ENCODE measurements at places on chromosomes 3 and 15. TPM values are rescaled to one million over a fixed set of nuclear protein-coding genes. Genes with fewer than 3 reads are reported as not detected.

- H3K4me3 ChIP-seq = no peak overlapping the region
- H3K4me1 ChIP-seq = no peaks in the 10 kb centered on the region
- no peaks in the 10 kb centered on the region for H3K36me3 ChIP-seq
Measured at GRCh38 chr3:112611752-112612515, 29.0 kb downstream of the CCDC80 start.

DNA sequence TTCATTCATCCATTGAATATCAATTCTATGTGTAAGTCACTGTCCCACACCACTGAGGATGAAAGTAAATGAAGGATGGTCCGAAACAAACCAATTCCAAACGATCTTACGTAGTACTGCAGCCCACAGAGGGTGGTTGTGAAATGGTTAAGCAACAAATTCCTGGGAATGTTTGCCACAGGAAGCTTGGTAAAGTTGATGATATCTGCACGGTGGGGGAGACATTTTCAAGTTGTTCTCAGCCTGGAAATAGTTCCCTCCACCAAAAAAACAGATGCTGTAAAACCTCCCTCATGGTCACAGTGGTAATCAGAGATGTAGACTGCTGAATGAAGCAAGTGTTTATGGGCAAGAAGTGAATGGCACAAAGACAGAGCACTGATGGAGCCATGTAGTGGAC is 35.9 kb upstream of the BNC1 start:
- H3K36me3 ChIP-seq = no peaks in the 10 kb centered on the region
- H3K27me3 ChIP-seq = peaks cover 8% of the 10 kb centered on the region
- no peak overlapping the region for H3K4me3 ChIP-seq
- H3K4me1 ChIP-seq = no peaks in the 10 kb centered on the region
- no peak overlapping the region for H3K27ac ChIP-seq

SPTBN5 gene
- 1.6 TPM for total RNA-seq

- no peak overlapping the region for H3K27ac ChIP-seq
- H3K4me3 ChIP-seq = no peak overlapping the region
- H3K36me3 ChIP-seq = no peaks in the 10 kb centered on the region
Measured at GRCh38 chr15:78216276-78217104, 17.9 kb downstream of the ACSBG1 start.

DNA sequence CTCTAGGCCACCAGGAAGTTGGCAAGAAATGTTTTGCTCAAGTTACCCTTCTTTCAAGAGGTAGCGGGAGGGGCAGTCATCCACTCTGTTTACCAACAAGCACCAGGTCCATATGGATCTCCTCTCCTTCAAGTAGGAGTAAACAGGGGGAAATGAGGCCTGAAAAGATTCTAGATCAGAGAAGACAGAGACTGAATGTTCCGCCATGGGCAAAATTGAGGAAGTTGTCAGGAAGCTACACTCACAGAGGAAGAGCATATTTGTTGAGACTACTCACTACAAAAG is 81.6 kb downstream of the KLF15 start:
- no peaks in the 10 kb centered on the region for H3K4me1 ChIP-seq
- H3K27ac ChIP-seq = no peak overlapping the region
- peaks cover 10% of the 10 kb centered on the region for H3K27me3 ChIP-seq
- H3K4me3 ChIP-seq = no peak overlapping the region
- no peaks in the 10 kb centered on the region for H3K36me3 ChIP-seq
- DNase-seq = no peak

GRCh38 chr3:63863150-63864007 is at the start of the genes ATXN7 and THOC7:
ATXN7 (plus strand) TSS chr3:63863867; CDS start chr3:63912599, 48,732 bp downstream.
THOC7 (minus strand) TSS chr3:63863805; CDS start chr3:63863790, 15 bp downstream.
- H3K27ac ChIP-seq = peak within 1 kb of the TSS; percentile 93
- H3K4me3 ChIP-seq = peak within 1 kb of the TSS; percentile 92
- no peaks in the 10 kb centered on the region for H3K27me3 ChIP-seq
- peaks cover 21% of the 10 kb centered on the region for H3K36me3 ChIP-seq
- peaks cover 43% of the 10 kb centered on the region for H3K4me1 ChIP-seq

DNA sequence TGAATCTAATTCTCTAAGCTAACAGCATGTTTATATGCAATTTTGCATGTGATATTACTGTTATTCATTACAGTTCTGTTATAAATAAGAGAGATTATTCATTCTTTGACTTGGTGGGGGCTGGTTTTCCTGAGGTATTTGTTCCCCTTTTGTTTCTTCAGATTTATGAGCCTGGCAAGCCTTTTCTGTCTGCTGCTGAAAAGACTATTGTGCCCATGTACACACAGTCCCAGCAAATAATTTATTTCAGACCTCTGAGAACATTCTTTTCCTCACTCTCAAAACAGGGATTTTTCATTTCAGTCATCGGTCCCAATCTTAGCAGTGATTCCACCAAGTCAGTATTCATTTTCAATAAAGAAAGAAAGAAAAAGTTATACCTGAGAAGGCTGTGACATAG is 716.8 kb downstream of the NSUN3 start:
- DNase-seq = no peak
- no peak overlapping the region for H3K27ac ChIP-seq

All from activated CD4-positive, alpha-beta memory T cell treated with anti-CD3 and anti-CD28 coated beads for 36 hours (primary cell).